NCI-H2081 treated with DMSO at 0.1 percent for 48 hours (cell line): ENCODE measurements at places on chromosomes 13 and 19.

GRCh38 chr19:5157186-5157585 is 183.4 kb downstream of the PTPRS start:
- no peak for DNase-seq

DNA sequence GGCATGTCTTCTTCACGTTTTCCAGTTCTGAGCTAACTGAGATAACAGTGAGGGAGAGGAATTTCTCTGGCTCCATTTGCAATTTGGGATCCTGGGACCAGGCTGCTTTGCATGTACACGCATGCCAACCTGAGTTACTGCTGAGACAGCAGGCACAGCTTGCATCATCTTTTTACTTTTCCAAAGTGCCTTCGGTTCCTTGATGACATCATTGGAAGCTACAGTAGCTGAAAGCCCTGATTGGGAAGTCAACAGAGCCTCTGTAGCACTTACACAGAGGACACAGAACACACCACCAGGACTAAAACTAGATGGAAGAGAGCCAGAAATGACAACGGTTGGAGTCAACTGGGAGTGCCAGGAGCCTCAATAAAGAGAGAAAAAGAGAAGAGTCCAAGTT is 399.1 kb upstream of the GPC6 start:
- DNase-seq, result no peak

DNA sequence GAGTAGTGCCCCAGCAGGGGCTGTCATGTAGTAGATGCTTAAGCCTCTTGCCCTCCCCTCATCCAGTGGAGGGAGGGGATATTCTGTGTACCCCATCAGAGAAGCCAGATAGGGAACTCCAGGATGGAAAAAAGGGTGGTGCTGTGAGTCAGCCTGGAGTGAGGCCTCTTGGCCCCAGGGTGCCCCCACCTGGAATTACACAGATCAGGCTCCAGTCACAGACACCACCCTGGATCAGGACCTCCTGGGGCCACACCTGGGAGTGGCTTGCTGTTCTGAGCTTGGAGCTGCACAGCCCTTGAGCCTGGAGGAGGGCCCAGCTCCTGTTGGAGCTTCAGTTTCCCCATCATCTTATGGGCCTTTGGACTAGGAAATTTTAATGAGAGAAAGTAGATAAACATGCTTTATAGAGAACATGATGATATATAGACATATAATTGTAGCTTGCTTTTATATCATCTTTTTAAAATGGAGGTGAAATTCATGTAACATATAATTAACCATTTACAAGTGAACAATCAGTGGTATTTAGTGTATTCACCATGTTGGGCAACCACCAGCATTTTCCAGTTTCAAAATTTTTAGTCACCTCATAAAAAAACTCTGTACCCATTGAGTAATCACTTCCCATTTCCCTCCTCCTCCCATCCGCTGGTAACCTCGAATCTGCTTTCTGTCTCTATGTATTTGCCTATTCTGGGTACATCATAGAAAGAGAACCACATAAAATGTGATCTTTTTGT is 24.6 kb downstream of the CYP4F22 start:
- no peak for DNase-seq

GRCh38 chr13:29810145-29810742 is 40.2 kb downstream of the UBL3 start:
- DNase-seq, result no peak

DNA sequence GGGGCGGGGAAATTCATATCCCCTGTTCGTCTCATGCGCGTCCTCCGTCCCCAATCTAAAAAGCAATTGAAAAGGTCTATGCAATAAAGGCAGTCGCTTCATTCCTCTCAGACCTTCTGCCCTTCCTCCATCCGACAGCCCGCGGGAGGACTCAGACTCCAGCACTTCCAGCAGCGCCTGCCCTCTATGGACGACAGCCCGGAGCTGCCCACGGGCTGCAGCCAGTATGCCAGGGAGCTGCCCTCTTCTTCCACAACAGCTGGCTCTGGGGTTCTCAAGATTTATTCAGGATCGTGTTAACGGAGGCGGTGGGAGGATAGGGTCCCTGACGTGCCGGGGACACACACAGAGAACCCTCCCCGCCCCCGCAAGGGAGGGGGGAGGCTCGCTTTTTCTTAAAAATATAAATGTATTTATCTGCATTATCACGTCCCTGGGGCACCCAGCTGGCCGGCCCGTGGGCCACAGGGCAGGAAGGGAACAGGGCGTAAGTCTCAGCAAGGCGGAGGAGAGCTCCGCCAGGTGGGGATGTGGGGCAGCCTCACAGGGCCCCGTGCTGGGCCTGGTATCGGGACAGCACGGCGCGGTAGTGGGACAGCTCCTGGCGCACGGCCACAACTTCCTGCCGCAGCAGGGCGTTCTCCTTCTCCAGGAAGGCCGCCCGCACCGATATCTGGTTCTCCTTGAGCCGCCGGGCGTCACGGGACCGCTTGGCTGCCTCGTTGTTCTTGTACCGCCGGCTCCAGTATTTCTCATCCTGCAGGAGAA is 6.7 kb downstream of the DBP start:
- DNase-seq, result no peak

DNA sequence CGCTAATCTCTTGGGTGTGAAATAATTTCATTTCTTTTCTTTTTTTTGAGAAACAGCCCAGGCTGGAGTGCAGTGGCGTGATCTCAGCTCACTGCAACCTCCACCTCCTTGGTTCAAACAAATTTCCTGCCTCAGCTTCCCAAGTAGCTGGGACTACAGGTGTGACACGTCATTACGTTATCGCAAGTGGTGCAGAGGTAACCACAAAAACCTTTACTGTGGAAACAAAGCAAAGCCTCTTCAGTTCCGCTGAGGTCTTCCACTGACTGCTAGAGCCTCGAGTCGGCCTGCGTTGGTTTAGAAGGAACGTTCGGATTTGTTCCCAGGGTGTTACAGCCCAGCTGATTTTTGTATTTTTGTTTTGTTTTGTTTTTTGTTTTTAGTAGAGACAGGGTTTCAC is 2.0 kb upstream of the ZNF784 start:
- DNase-seq, result no peak

DNA sequence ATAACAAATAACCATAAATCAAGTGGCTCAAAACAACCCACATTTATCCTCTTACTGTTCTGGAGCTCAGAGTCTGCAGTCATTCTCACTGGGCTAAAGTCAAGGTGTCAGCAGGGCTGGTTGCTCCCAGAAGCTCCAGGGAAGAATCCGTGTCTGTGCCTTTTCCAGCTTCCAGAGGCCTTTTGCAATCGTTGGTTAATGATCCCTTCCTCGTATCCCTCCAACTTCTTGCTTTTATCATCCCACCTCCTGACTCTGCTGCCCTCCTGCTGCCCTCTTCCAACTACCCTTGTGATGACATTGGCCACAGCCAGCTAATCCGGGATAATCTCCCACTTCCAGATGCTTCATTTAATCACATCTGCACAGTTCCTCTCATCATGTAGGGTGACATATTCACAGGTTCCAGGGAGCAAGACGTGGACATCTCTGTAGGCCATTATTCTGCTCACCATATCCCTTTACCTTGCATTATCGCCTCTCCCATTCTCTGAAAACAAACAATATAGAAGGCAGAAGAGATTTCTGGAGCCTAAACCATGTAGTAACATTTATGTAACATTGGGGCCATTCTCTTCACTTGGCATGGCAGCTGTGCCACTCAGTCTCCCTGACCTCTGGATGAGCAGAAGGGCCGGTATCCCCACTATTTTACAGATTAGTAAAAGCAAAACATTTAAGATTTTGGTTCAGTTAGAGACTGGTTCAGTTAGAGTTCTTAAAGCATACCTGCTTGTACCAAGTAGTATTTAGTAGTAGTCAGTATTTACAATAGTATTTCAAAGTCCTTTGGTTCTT is 53.5 kb downstream of the RFC3 start:
- DNase-seq, result no peak

GRCh38 chr13:44719857-44720671 is 143.9 kb upstream of the TSC22D1 start:
- DNase-seq, result no peak

- DNase-seq, result no peak
Measured at GRCh38 chr13:26168237-26168814, 53.8 kb downstream of the RNF6 start.

DNA sequence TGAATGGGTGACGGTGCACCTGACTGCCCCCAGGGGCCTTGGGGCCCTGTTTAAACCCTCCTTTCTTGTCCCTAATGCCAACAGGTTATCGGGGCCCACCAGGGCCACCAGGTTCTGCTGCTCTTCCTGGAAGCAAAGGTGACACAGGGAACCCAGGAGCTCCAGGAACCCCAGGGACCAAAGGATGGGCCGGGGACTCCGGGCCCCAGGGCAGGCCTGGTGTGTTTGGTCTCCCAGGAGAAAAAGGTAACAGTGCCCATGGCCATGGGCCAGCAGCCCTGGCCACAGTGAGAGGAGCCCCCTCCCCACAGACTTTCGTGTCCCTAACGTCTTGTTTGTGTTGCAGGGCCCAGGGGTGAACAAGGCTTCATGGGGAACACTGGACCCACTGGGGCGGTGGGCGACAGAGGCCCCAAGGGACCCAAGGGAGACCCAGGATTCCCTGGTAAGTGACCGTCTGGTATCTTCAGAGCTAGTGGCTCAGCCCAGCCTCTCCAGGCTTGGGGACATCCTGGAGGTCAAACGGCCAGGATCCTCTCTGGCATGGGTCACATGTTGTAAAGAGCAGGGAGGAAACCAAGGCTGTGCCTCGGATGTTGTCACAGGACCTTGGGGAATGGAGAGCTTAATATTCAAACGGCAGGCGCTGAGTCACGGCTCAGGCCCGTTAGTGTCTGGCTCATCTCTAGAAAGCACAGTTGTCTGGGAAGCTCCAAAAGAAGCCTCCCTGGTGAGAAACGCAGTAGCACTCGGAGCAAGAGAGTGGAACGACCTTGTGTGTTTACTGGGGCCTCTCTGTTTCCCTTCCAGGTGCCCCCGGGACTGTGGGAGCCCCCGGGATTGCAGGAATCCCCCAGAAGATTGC is 58.3 kb downstream of the RAB20 start:
- DNase-seq, result no peak

GRCh38 chr13:106205871-106206270 is 329.6 kb downstream of the EFNB2 start:
- DNase-seq, result no peak
